Stomach (tissue), 19 donors: ENCODE measurements at places on chromosomes 5 and 9. TPM values are rescaled to one million over a fixed set of nuclear protein-coding genes. Genes with fewer than 3 reads are reported as not detected.

- DNase-seq: peak; percentile 79
Observed at GRCh38 chr9:115250621-115251032, 132.7 kb upstream of the TNC start.

GRCh38 chr9:93467462-93467861 lies 14.1 kb upstream of the FAM120AOS start:
- peak; percentile 65 for DNase-seq

- no peak for DNase-seq
Observed at GRCh38 chr5:30932273-30933017, 261.0 kb upstream of the CDH6 start.

Gene SPATA31E1
- total RNA-seq: not detected

Gene PCDHGB1
- under 0.01 TPM for total RNA-seq

DNA sequence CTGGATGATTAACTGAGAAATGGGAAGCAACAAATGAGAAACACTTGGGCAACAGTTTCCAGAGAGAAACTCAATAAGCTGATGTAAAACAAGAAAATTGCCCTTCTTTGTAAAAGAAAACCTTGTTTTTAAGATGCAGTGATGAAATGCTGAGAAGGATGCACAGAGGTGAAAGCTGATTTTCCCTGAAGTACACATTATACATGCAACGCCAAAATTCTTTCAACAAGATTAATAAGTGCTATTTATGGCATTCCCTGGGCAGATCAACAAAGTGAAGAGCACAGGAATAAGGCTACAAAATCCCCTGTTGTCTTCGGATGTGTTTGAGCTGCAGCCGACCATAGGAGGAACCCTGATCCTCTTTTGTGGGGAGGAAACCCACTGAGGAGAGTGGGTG lies 208.0 kb upstream of the ANKH start:
- no peak for DNase-seq

- no peak for DNase-seq
Observed at GRCh38 chr9:74500584-74500924, 3.4 kb downstream of the RORB start.

DNA sequence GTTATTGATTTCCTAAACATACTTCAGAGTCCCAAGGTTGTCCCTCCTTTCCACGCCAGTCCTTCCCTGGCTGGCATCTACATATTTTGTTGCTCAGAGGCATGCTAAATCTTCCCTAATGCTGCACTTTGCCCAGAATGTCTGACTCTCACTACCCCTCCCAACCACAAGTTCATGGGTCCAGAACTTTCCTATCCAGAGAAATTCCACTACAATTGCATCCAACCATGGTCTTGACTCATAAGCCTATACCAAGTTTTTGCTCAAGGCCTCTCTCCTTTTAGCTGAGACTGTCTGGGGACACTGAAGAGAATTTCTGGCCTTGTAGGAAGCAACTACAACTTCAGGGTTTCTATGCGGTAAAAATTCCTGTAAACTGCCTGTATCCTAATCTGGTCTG lies 206.3 kb downstream of the BNC2 start:
- no peak for DNase-seq

Gene NINJ1
- 153 TPM for total RNA-seq

DNA sequence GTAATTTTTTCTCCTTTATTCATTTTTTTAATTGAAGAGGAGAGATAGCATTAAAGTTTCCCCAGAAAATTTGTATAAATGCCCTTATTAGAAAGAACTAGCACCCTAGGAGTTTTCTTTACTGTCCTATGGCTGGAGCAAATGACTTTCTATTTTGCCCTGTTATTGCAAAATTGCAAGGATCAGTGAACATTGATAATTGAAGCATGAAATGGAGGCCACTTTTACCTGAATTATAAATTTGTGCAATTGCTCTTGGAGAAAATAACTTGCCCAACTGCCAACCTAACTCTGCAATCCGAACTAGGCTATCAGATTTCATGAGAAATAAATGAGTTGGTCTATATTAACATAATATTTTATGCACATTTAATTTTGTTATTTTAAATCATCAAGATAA lies 111.9 kb downstream of the MTRR start:
- DNase-seq: no peak

Gene TAF11L10
- not detected for total RNA-seq

- no peak for DNase-seq
Observed at GRCh38 chr9:107707915-107708441, 218.4 kb upstream of the KLF4 start.

Gene EFNA5
- 26.1 TPM for total RNA-seq

DNA sequence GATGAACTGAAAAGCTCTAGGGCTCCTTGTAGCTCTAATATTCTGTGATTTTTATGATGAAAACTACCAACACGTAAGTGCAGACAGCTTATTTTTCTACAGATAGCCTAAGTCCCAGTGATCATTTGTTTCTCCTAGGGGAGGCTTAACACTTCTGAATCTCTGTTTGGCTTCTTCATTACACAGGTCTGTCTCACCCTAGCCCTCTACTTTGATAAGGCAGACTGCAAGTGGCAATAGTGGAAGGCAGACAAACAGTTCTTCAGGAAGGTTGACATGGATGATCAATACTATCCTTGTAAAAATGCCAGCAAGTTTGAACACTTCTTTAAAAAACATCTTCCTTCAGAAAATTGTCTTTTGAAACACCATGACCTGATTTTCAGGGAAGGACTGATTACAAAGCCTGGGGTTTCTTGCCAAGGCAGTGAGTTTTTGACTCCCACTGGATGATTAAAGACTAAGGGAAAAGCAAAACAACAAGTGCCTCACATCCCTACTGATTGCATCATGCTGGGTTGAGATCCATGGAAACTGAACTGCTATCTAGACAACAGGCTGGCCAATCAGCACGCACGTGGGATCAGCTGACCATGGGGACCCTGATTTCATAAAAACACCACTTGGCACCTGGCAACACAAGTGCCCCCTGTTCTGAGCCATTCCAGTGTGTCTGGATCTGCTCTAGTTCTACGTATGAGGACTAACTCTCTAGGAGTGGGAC lies 212.2 kb downstream of the SMARCA2 start:
- DNase-seq: peak; percentile 49

GRCh38 chr5:55720188-55720703 lies 8.1 kb upstream of the SLC38A9 start:
- no peak for DNase-seq

DNA sequence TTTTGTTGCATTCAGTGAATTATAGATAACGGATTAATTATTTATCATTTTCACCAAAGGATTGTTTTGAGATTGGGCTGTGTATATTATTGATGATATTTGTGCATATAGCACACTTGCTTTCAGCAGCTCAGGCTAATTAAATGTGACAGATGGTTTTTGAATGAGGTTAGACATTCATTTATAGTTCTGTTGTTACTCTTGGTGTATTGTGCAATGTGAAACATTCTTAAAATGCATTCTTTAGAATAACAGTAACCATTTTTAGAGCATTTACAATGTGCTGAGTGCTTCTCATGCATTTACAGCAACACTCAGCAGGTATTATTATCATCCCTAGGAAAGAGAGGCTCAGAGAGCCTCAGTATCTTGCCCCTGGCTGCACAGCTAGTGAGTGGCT lies 23.8 kb downstream of the NANS start:
- no peak for DNase-seq

- DNase-seq: peak; percentile 54
Observed at GRCh38 chr9:19286634-19287188, 56.2 kb downstream of the DENND4C start.

DNA sequence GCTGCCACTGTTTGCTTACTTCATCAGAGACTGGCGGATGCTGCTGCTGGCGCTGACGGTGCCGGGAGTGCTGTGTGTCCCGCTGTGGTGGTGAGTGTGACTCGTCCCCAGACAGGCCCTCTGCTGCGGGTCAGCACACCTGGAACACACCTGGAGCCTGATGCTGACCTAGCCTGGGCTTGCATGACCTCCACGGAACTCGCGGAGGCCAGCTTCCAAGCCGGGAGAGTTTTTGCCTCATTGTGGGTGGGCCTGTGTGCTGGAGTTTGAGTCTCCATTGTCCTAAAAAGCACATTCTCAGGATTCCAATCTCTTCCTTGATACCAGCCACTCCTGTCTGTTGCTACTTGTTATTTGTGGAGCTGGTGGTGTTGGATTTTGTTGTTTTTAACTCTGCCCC lies 28.1 kb downstream of the SLC22A4 start:
- no peak for DNase-seq

DNA sequence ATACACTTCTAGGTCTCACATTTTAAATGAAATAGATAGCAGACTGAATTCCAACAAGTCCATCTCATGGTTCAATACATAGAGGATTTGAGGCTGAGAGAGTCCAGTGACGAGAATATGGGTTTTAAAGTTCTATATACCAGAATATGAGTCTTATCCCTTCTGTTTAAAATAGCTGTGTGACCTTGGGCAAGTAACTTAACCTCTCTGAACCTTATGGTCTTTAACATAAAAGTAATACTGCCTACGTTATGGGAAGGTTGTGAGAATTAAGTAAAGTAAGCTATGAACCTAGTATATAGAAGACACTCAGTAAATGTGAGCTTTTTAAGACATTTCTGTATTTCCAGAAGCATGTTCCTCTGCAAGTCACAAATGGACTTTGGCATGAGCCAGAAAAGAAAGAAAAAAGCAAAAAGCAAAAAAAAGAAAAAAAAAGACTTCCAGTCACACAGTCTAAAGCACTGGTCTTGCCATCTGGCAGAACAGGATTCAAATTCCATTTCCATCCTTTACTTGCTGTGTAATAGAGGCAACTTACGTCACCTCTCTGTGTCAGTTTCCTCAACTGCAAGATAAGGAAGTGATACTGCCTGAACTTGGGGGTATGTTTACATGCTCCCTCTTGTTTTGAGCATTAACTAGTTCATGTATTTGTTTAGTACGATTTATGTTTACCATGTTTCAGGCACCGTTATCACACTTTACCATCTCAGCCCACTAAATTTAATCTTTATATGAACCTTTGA lies 248.2 kb downstream of the TRIM32 start:
- no peak for DNase-seq

DNA sequence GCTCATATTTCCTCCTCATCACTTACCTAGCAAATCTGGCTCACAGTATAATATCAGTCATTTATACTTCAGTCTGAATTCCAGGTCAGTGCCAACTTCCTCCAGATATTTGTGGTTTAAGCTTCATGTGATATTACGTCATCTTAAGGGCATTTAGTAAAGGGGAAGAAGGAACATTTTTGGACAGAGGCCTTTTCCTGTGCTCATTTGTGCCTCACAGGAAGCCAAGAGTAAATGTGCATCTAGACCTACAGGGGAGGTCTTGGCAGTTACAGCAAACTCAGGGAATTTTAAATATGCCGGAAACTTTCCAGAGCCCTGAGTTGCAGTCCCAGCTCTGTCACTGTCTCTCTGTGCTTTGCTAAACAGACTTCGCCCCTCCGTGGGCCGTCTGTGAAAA lies 12.3 kb upstream of the KCNIP1 start:
- DNase-seq: peak; percentile 82

Gene SLC36A2
- total RNA-seq: not detected

DNA sequence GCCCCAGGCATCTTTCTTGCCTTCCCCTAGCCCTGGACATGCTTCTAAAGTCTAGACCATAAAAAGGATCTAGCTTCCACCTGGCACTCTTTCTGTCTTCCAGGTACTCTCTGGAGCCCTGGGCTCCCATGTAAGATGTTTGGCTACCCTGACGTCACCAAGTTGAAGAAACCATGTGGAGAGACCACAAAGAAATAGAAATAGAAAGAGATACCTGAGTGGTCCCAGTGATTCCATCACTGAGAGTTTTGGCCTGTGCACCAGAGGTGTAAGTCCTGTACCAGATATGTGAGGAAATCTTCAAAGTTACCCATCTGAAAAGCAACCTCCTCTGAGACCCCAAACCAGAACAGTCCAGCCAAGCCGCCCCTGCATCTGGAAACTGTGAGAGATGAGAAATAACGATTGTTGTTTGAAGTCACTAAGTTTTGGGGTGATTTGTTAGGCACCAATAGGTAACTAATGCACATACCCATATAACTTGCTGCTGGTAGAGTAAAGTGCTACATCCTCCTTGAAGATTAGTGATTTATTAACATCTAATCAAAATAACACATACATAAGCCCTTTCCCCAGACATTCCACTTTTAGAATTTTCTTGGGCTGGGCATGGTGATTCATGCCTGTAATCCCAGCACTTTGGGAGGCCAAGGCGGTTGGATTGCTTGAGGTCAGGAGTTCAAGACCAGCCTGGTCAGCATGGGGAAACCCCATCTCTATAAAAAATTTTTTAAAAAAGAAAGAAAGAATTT lies 85.7 kb upstream of the LHFPL2 start:
- DNase-seq: no peak

Gene DELE1
- total RNA-seq: 78.5 TPM

DNA sequence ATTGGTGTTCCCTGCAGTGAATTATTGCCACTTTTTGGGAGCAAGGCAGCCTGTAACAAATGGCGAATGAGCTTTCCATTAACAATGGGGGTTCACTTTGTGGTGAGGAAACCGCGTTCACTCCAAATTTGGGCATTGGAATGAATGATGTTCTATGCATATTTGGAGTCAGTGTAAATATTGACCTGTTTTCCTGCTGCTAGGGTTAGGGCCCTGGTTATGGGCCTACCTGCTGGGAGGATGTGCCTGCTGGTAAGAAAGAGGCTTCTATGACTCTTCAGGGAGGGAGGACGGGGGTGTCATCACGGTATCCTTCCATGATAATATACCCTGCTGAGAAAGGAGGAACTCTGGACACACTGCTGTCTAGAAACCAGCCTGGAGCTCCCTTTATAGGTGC lies 29.0 kb downstream of the C9orf50 start:
- no peak for DNase-seq

GRCh38 chr5:56607074-56607473 lies 208.3 kb upstream of the MAP3K1 start:
- no peak for DNase-seq

DNA sequence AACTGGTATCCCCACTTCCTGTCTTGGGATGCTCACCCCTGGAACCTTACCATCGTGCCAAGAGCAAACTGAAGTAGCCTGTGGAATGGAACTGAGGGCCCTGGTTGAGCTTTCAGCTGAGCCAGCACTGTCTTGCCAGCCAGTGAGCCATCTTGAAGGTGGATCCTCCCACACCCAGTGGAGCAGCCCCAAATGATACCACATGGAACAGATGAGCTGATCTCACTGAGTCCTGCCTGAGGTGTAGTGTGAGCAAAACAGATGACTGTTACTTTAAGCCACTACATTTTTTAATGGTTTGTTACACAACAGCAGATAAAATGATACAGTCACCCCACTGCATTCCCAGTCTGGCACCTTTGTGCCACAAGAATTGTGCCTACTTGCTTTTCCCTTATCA lies 2.2 kb upstream of the PCYOX1L start:
- DNase-seq: no peak

- no peak for DNase-seq
Observed at GRCh38 chr5:149737355-149737754, 7.2 kb downstream of the PPARGC1B start.

Gene DEPDC1B
- 40.6 TPM for total RNA-seq

- no peak for DNase-seq
Observed at GRCh38 chr9:86687788-86688187, 259.5 kb downstream of the GAS1 start.

Gene CER1
- not detected for total RNA-seq

DNA sequence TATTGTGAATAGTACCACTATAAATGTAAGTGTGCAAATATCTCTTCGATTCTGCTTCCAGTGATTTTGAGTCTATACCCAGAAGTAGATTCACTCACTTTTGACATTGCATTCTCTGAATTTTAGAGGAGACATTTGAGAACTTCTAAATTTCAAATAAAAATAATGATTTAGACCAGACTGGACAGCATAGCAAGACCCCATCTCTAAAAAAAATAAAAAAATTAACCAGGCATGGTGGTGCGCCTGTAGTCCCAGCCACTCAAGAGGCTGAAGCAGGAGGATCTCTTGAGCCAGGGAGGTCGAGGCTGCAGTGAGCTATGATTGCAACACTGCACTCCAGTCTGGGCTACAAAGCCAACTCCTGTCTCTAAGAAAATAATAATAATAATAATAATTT lies 1.9 kb upstream of the GFI1B start:
- DNase-seq: no peak

- peak; percentile 77 for DNase-seq
Observed at GRCh38 chr5:150656191-150657132, 4.6 kb upstream of the MYOZ3 start.
